ENCODE measurements at places on chromosomes 11 and 22.

DNA sequence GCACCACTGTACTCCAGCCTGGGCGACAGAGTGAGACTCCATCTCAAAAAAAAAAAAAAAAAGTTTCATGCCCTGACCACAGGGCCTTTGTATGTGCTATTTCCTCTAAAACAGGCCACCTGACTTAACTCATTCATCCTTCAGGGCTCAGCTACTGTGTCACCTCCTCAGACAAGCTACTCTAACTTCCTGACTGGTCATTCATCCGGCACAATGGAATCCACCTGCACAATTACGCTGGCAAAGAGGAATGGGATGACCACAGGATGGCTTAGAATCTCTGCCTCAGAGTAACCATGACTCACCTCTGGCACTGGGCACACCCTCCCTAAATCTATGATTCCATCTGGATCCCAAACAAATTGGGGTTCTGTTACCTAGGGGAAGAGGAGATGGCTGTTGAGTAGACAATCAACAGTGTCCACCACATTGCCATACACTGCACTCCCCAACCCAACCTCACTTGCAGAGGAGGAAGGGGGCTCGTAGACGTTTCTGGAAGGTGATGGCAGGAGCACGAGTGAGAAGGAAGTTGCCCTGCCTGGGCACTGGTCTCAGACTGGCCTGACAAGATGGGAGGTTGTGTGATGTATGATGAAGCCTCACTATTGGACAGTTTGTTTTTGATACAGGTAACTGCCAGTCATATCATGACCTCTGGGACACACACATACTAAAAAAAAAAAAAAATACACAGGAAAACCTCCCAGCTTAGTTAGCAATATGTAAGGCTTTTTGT lies 22.8 kb upstream of the HMOX1 start:
- H3K4me1 ChIP-seq, result no peaks in the 10 kb centered on the region
- DNase-seq, result no peak
- no peak overlapping the region for H3K4me3 ChIP-seq
- no peaks in the 10 kb centered on the region for H3K36me3 ChIP-seq

- no peaks in the 10 kb centered on the region for H3K36me3 ChIP-seq
- no peaks in the 10 kb centered on the region for H3K4me1 ChIP-seq
- DNase-seq, result no peak
- peaks cover 16% of the 10 kb centered on the region for H3K27me3 ChIP-seq
These were observed 181.0 kb downstream of the CHST1 start for GRCh38 chr11:45484326-45484883.

GRCh38 chr22:17120281-17120680 lies 879 bp downstream of the TMEM121B start:
- H3K4me1 ChIP-seq, result peaks cover 5% of the 10 kb centered on the region
- H3K4me3 ChIP-seq, result peak overlapping the region; percentile 64
- no peak overlapping the region for H3K27ac ChIP-seq
- peaks cover 16% of the 10 kb centered on the region for H3K27me3 ChIP-seq

- H3K27me3 ChIP-seq, result peaks cover 35% of the 10 kb centered on the region
- no peak for DNase-seq
- H3K36me3 ChIP-seq, result no peaks in the 10 kb centered on the region
- H3K4me3 ChIP-seq, result no peak overlapping the region
These were observed 106.0 kb upstream of the ASPHD2 start for GRCh38 chr22:26323013-26323412.

DNA sequence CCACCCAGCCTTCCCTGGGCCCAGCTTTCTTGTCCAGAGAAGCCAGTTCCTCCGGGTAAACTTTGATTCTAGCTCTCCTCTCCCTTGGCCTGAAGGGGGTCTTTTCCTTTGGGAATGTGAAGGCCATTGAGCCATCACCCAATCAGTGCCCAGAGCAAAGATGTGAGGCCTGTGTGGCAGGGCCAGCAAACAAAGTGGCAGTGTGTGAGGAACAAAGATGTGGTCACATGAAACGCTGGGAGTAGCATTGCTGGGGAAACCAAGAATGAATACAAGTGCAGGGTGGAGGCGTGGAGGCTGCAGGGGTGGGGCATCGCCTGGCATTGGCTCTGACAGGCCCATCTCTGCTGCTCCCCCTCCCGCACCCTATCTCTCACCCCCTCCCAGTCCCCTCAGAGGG lies 91.9 kb upstream of the BID start:
- no peak overlapping the region for H3K4me3 ChIP-seq
- no peaks in the 10 kb centered on the region for H3K27me3 ChIP-seq
- DNase-seq, result no peak

DNA sequence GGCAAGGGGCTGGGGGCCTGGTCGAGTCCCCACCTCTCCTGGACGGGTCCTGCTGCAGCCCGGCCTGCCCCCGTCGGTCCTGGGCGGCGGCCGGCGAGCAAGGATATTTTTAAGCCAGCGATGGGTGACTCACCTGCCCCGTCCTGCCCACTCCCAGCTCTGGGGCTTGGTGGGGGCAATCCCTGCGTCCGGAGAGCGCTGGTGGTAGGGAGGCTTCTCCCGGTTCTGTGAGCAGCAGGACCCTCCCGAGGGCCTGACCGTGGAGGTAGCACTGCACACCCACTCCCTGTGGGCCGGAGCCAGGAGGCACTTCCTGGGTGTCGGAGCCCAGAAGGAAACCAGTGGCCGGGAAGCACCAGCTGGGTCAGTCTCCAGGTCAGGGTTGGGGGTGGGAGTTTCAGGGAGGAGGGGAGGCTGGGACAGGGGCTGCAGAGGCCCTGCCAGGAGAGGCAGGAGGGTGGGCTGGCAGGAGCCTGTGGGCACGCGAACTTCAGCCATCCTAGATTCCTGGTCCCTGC lies 467 bp downstream of the EPS8L2 start:
- peak overlapping the region; percentile 72 for H3K4me3 ChIP-seq
- no peak for DNase-seq
- H3K27ac ChIP-seq, result peak overlapping the region; percentile 96
- no peaks in the 10 kb centered on the region for H3K27me3 ChIP-seq
- peaks cover 24% of the 10 kb centered on the region for H3K4me1 ChIP-seq

GRCh38 chr22:44167501-44167900 lies 13.2 kb upstream of the PARVG start:
- no peaks in the 10 kb centered on the region for H3K27me3 ChIP-seq
- no peaks in the 10 kb centered on the region for H3K36me3 ChIP-seq
- H3K4me1 ChIP-seq, result no peaks in the 10 kb centered on the region
- no peak for DNase-seq
- no peak overlapping the region for H3K27ac ChIP-seq

- no peaks in the 10 kb centered on the region for H3K27me3 ChIP-seq
- H3K27ac ChIP-seq, result no peak overlapping the region
- H3K4me3 ChIP-seq, result no peak overlapping the region
- no peaks in the 10 kb centered on the region for H3K4me1 ChIP-seq
- DNase-seq, result no peak
- H3K36me3 ChIP-seq, result no peaks in the 10 kb centered on the region
These were observed 7.1 kb upstream of the CD44 start for GRCh38 chr11:35131886-35132285.

DNA sequence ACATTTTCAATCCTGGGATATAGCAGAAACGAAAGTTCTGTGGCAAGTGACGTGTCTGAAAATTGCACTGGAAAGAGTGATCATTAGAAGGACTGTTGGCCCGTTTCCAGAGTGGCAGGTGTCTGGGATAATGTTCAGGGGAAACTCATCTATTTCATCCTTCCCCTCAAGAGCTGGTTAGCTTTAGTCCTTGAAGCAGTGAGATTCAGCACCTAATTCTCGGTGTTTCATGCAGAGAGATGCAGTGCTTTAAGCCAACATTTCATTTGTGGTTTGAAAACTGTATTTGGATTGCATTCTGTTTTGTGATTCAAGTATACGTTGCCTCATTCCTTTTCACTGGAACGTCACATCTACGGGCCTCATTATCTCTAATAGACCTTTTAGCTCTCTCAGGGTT lies 205.0 kb upstream of the RAG2 start:
- DNase-seq, result no peak
- H3K4me3 ChIP-seq, result no peak overlapping the region
- H3K27ac ChIP-seq, result no peak overlapping the region
- peaks cover 3% of the 10 kb centered on the region for H3K27me3 ChIP-seq
- no peaks in the 10 kb centered on the region for H3K36me3 ChIP-seq

- H3K4me3 ChIP-seq, result no peak overlapping the region
- no peaks in the 10 kb centered on the region for H3K36me3 ChIP-seq
- no peak for DNase-seq
- no peaks in the 10 kb centered on the region for H3K27me3 ChIP-seq
- H3K4me1 ChIP-seq, result no peaks in the 10 kb centered on the region
These were observed 41.4 kb downstream of the DKK3 start for GRCh38 chr11:11966826-11967668.

DNA sequence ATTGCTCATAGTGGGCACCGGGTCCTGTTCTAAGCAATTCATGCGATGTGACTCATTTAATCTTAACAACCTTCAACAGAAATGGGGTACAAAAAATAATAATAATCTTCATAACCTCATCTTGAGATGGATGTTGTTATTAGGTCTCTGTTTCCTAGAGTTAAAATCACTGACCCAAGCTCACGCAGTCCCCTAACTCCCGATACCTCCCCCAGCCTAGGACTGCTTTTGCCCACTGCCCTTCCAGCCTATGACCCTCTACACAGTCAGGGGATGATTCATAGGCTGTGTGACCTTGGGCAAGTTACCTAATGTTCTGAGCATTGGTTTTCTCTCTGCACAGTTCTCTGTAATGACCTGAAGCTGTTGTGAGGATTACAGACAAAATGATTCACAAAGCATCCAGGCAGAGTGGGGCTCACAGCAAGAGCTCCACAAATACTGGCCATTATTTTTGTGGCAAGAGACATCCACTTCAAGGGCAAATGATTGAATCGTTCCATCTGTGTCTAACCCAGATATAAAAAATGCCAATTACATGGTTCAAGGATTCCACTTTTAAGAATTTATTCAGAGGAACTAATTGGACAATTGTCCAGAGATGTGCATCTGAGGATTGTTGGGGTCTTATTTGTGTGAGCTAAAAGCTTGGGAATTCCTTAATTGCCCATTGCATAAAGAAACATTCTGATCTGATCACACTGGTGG lies 20.0 kb downstream of the MTFP1 start:
- no peak overlapping the region for H3K4me3 ChIP-seq
- H3K27ac ChIP-seq, result no peak overlapping the region
- no peak for DNase-seq
- no peaks in the 10 kb centered on the region for H3K27me3 ChIP-seq

DNA sequence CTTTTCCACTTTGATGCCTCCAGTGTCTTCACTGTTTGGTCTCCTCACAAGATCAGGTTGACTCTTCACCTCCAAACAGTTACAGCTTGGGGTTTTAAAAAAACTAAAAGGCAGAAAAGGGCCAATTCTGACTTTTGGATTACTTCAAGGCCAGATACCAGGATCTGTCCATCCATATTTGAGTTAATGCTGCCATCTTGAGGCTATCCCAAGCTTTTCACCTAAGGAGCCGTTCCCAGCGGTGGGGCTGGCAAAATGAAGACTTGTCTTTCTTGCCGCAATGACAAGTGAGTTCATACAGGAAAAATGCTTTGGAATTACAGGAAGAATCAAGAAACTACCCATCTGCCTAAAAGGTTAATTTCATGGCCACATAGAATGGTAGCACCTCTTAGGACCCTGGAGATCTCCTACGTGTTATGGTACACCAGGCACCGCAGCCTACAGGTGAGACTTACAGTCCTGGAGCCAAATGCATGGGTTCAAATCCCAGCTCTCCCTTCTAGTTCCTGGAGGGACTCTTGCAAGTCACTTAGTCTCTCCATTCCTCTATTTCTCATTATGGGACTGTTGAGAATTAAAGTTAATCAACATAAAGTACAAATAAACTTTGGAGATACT lies 6.0 kb upstream of the OR5B21 start:
- no peaks in the 10 kb centered on the region for H3K36me3 ChIP-seq
- DNase-seq, result no peak
- H3K27me3 ChIP-seq, result no peaks in the 10 kb centered on the region
- H3K4me1 ChIP-seq, result no peaks in the 10 kb centered on the region

DNA sequence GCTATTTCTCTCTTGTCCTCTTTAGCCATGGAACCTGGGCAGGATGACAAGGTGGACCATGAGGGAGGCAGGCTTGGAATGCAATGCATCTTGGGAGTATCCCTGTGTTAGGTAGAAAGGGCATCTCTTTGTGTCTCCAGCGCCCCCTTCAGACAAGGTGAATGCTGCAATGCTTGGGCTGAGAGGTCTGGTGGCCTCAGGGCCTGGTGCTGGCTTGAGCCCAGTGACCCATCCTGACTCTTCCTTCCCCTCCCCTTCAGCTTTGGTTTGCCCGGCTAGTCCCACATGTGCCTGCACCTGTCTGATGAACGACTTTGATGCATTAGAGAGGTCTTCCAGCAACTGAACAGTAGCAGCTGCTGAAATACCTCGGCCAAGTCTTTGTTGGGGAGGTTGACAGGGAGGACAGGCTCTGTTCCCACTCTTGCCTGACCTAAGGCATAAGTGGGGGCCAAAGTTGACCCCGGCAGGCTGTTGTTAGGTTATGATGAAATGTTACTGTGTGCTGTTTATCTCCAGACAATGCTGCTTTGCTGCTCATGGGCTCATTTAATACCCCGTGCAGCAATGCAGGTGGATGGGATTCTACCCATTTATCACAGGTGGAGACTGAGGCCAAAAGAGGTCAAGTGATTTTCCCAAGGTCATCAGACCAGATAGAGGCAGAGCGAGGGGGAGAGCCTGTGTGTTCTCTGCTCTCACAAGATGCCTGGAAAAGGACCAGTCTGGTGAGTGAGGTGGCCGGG lies 22.5 kb downstream of the MYO18B start:
- H3K27ac ChIP-seq, result no peak overlapping the region
- no peaks in the 10 kb centered on the region for H3K4me1 ChIP-seq
- no peak for DNase-seq
- H3K36me3 ChIP-seq, result no peaks in the 10 kb centered on the region

DNA sequence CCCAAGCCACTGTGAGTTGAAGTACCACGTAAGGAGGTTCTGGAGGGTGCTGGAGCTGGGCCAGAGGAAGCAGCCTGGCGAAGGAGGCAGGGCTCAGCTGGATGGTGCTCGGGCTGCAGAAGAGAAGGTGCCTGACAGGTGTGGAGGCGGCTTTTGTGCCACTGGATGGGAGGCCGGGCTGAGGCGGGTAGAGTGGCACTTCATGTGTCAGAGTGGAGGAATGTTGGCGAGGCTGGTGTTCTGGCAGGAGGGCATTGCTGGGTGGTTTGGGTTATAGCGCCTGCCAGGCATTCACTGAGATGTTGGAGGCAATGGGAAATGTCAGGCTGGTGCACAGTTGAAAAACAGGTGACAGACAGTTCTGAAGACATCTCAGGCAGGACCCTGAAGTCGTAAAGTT lies 24.2 kb downstream of the UBE2L3 start:
- DNase-seq, result peak; percentile 35
- no peaks in the 10 kb centered on the region for H3K36me3 ChIP-seq
- no peak overlapping the region for H3K4me3 ChIP-seq
- H3K4me1 ChIP-seq, result peaks cover 18% of the 10 kb centered on the region
- no peak overlapping the region for H3K27ac ChIP-seq

- no peak overlapping the region for H3K27ac ChIP-seq
- DNase-seq, result no peak
- H3K4me1 ChIP-seq, result no peaks in the 10 kb centered on the region
- H3K36me3 ChIP-seq, result no peaks in the 10 kb centered on the region
These were observed 64.0 kb downstream of the OTOG start for GRCh38 chr11:17611049-17611448.

Measured in breast epithelium (tissue), 4 donors.